ENCODE measurements at places on chromosomes 2 and 18.

DNA sequence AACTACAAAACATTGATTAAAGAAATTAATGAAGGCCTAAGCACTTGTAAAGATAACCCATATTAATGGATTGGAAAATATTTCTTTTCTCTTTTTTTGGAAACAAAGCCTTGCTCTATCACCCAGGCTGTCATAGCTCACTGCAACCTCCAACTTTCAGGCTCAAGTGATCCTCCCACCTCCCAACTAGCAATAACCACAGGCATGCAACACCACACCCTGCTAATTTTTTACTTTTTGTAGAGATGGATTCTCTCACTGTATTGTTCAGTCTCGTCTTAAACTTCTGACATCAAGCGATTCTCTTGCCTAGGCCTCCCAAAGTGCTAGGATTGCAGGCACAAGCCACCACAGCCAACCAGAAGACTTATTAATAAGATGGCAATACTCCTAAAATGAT, 73.4 kb upstream of the NDUFV2 start:
- DNase-seq = no peak

DNA sequence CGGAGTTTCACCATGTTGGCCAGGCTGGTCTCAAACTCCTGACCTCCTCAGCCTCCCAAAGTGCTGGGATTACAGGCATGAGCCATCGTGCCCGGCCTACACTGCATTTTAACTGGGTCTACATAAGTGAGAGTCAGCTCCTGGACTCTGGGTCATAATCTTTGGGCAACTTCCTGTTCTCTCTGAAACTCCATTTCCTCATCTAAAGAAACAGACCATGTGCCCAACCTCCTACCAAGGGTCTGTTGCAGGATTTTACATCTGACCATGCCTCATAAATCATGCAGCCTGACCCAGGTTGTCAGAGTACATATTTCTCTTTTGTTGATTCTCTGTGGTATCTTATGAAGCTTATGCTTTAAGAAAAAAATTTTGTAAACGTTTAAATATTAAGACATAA, 280.4 kb downstream of the ALPK2 start:
- DNase-seq = no peak

DNA sequence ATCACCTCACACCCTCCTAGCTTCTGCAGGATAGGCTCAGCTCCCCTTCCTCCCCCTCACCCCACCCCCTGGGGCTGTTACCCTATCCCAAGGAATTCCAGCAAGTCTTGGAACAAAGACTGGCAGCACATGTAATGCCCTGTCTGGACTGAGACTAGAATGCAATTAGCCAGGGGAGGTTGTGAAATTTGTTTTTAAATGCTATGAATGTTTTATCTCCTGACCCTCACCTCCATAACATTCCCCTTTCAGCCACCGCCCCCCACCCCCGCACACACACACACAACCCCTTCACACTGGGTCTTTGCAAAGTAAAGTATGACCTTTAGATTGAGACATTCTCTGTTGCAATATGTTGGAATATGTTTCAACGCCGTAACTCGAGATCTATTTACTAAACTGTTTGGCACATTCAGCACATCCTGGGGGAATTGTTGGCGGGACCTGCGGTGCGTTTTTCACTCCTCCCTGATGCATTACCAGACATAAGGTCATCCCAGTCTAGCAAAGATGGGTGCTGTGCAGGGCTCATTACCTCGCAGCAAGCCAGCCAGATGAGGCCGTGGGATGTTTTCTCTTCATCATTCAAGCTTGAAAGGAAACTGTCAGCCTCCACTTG, 290.7 kb upstream of the SLC14A2 start:
- no peak for DNase-seq

DNA sequence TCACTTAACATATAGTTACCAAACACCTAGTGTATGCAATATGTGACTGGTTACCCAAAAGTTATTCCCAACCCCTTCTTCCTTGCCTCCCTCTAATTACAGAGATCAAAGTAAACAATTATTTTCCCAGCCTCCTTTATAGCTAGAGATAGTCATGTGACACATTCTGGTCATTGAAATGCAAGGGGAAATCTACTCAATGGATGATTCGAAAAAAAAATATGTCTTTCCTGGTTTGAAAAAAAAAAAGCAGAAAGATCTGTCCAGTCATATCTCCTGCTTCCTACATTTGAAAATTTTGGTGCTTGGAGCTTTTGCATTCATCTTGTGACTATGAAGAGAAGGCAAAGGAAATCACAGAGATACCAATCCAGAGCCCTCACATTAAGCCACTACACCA, 27.6 kb upstream of the UGP2 start:
- DNase-seq = no peak

- DNase-seq = no peak
Measured at GRCh38 chr18:52995875-52996274, 655.9 kb downstream of the DCC start.

- no peak for DNase-seq
Measured at GRCh38 chr2:155412598-155412997, 714.1 kb downstream of the KCNJ3 start.

- no peak for DNase-seq
Measured at GRCh38 chr2:103605071-103605780, 843.4 kb downstream of the TMEM182 start.

GRCh38 chr2:195662138-195662537, 5.1 kb downstream of the SLC39A10 start:
- no peak for DNase-seq

DNA sequence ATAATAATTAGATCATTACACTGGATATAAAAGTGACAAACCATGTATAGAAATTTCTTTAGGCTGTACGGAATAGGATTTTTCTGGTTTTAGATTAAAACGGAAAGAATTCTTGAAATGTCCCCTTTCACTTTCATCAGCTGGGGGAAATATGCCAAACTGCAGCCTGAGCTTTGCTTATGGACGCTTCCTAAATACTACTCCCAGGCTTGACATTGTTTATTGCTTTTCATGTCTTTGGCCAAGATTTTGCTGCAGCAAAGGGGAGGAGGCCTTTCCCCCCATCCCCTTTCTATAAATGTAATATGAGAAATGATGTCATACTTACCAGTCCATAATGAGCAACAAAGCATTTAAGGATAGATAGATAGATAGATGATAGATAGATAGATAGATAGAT, 158.4 kb downstream of the MAP2 start:
- no peak for DNase-seq

DNA sequence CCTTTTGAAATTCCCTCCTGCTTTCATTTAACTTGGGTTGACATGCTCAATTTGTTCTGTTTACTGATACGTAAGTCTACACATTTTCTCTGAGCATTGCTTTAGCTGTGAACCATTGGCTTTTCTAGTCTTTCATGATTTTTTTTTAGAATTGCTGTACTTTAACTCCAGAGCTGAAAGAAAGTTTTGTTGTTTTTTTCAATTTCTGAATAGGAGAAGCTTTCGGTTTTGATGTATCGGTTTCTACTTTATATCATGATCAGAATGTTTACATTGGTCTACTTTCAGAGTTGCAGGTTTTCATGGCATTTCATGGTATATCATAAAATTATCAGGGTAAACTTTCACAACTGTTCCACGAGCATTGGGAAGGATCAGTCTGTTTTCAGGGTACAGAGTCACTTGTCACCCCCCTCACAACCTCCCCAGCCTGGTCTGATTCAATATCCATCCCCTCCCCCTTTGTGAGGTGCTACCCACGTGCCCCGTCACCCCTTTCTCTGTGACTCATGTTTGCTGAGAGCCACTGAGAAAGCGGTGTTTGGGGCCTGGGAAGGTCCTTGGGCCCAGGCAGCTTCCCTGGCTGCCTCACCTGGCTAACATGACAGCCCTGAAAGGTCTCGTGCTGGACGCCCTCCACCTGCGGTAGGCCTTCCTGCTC, 7.0 kb downstream of the ASTL start:
- DNase-seq = no peak

DNA sequence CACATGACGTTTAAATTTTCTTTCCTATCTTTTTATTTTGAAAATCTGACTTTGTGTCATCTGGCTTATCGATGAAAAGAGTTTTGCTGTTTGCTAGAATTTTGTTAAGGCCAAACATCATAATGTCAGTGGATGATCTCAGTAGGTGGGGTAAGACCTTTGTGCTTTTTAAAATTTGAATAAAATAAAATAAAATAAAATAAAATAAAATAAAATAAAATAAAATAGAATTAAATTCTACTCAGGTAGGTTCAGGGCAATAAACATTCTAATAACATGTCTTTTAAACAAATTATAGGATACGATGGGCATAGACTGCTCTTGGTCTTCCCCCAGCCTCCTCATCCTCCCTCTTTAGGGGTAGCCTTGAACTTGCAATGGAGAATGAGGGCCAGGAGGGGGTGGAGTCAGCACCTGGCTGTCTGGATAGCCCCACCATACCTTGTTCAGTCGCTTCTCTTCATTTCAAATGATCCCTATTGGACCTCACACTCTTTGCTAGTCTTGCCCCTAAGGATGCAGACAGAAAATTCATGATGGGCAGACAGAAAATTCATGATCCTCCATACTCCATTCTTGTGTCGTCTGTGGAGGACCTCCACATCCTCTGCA, 8.1 kb downstream of the LDLRAD4 start:
- no peak for DNase-seq

DNA sequence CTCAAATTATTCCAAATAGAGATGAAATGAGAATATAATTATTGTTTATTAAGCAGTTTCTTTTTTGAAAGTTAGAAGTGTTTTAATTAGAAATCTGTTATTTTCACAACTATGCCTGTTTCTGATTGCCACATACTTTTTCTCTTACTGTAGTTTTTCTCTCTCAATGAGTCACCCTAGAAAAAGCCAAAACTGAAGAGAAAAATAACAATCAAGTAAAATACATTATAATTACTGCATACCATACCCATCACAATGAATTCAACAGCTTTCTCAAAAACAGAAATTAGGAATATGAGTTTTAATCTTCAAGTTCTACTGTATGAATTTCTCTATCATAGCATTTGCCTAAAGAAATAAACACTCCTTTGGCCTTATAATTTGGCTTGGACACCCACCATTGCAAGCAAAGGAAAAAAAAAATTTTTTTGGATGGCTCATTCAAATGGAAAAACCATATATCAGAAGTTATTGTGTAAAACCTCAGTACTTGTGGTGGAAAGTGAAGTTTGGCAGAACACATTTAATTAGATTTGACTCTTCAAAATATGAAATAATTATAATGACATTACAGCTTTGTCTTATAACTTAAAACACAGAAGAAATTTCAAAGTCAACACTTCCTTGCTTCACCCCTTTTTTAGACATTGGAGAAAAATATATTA, 138.5 kb downstream of the DYM start:
- DNase-seq = no peak

DNA sequence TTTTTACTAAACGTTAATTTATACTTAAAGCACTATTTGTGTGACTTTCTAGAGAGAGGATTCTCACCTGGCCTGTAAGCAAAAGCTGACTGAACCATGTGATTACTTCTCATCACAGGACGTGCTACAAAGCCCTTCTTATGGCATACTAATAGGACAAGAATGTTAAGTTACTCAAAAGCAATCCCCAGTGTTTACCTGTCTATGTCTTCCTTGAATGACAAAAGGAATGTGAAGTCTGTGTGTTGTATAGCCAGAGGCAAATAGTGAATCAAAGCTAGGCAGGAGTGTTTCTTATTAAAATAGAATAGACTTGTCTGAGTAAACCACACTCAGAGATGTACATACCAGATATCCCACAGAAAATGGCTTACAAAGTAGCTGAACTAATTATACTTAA, 1465.5 kb downstream of the SUCLG1 start:
- no peak for DNase-seq

DNA sequence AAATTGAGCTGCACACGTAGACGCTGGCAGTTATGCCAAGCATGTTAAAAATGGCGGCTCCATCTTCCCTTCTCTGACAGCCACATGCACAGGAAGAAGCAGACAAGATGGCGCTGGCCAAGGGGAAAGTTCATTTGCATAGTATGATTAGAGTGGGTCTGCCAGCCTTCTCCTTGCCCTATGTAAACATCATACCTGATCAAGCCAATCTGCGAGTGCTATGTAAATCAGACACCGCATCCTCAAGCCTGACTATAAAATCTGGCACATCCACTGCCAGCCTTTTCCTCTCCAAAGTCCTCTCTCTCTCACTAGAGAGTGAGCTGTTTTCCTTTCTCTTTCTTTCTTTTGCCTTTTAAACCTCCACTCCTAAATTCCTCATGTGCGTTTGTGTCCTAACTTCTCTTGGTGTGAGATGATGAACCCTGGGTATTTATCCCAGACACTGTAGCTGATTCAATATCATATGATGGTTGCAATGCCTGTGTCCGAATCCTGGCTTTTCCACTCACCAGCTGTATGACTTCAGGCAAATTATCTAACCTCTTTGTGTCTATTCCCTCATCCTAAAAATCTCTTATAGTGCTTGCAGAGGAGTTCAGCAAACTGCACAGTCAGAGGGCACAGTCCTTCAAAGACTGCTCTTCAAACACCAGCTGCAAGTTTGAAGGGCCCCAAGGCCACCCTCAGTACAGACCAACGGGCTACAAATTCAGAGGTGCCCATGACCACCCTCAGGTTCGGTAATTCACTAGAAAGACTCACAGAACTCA, 39.3 kb upstream of the ITSN2 start:
- no peak for DNase-seq

DNA sequence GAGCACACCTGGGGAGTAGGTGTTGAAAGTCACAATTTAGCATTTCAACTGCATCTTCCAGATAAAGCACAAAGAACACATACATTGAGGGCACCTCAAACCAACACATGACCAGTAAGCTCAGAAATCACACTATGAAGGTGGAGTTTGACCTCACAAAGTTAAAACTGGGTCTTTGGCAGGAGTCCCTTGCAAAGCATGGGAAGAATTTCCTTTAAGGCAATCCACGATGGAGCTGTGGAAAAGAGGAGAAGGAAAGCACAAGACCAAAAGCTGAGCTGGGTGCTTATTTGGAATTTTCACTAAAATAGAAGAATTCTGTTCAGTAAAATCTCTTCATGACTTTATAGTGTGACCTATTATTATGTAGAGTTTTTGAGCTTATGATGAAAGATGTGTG, 212.9 kb upstream of the APCDD1 start:
- no peak for DNase-seq

GRCh38 chr18:6004119-6004518, 108.8 kb upstream of the TMEM200C start:
- DNase-seq = no peak

DNA sequence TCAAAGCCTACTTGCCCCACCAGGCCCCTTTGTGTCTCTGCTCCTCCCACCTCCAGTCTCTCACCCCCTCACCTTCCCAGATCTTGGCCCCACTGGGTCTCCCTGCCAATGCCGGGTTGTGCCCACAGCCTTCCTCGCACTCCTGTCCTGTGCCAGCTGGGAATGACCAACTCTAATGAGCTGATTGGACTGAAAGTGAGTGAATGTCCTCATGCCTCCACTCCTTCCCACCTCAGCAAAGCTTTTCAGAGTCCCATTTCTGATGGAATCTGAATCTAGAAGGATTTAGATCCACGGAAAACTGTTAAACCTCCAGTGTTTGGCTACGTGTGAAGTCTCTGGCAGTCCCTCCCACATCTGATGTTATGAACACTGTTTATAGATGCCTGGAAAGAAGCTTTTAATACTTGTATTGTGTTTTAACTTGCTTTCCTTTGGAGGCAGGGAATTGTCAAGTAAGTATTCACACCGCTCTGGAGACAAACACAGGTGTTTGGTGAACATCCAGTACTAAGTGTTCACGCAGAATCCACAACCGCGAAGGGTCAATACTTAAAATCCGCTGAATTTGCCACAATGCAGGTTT, 103.9 kb downstream of the RTN4 start:
- DNase-seq = no peak

Measured in stimulated activated CD4-positive, alpha-beta T cell treated with anti-CD3 and anti-CD28 coated beads, Interleukin-4, amount 100 ng/mL, for 48 hours (primary cell).